ENCODE measurements at places on chromosomes 3 and 15.

- no peak for ATAC-seq
These were observed 231.8 kb downstream of the ROBO2 start for GRCh38 chr3:77271711-77272110.

- no peak for ATAC-seq
These were observed 132.1 kb downstream of the DOCK3 start for GRCh38 chr3:50806806-50807205.

- ATAC-seq = no peak
These were observed 71.3 kb downstream of the SMAD6 start for GRCh38 chr15:66773129-66773873.

DNA sequence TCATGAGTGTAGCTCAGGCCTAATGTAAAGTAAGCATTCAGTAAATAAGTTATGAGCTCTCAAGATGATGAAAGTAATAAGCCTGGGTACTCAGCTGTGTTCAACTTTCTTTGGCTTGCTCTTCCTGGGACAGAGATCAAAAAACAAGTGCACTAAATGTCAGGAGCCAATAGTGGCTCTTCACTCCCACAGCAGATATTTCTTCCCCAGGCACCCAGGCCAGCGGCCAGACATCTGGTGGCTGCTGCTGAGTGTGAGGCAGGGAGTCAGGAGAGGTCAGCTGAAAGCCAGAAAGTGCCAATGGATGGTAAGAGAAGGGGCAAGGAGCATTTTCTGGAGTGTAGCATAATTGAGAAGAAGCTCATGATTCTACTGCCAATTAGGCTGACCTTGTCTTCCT, 18.2 kb upstream of the ITGA11 start:
- no peak for ATAC-seq

- ATAC-seq = no peak
These were observed 230.0 kb upstream of the ST8SIA2 start for GRCh38 chr15:92163641-92164040.

- no peak for ATAC-seq
These were observed 54.2 kb downstream of the UBE2E1 start for GRCh38 chr3:23859839-23860382.

DNA sequence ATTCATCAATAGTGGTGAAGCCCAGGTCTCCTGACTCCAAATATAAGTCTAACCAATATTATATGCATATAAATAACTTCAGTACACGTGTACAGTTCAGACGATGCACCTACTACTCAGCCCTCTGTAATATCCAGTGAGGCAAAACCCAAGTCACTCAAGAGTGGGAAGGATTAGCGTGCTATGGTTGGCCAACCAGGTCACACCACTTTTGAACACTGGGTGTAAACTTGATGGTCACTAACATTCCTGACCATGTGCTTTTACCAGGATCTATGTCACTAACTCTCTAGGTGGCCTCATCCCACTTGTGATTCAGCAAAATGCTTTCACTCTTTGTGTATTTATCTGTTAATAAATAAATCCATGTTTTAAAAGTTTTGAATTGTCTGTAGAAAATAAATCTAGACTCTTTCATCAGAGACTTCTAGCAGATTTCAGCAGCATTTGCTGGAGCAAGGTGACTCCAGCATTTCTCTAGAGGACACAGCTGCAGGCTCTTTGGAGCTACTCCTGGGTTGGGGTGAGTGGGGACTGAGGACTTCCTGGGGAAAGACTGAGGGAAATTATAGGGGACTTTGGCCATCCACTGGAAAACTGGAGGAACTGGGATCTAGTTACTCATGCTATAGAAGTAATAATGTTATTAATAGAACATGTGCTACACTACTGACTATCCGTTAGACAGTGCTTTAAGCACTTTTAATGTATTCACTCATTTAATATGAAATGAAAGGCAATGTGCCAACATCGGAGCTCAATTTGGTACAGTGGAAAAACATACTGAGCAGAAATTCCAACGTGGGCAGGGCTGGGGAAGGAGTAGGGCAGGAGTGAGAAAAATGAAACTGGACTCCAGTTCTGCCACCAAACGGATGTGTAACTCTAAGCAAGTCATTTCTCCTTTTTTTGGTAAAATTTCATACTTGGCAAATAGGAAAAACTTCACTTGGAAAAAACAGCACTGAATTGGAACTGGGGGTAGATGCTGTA, 97.9 kb downstream of the RORA start:
- no peak for ATAC-seq

DNA sequence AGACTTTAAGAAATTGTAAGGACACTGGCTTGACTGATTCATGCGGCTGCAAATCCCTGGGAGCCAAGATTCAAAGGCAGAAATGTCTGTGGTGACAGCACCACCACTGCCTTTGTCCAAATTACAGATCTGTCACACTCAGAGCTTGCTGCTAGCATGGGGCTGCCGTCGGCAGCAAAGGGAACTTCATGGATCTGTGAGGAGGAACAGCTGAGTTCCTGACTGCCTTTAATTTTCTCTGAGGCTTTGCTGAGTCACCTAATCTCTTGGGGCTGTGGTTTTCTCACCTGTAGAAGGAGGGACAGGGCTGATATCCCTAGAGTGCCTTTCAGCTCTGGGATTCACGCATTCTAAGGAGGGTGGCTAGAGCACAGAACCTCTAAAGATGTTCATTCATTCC, 4.1 kb upstream of the PAK6 start:
- ATAC-seq = no peak

- ATAC-seq = peak; percentile 18
These were observed 45.0 kb downstream of the BCL2L10 start for GRCh38 chr15:52067545-52067926.

DNA sequence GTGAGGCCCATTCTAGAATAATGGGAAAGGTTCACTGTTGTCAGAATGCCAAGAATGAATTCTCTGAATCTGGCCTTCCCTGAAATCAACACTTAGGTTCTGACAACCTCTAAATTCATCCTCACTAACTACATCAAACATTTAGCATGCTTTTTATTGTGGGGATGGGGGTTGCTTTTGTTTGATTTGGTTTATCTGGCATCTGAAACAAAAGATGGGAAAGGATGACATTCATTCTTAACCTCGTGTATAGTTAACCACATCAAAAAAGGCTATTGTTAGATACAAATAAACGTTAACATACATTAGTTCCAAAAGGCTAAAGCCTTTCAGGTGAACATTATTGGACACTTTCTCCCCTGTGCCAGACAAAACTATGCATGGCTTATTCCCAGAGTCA, 357.3 kb downstream of the FHIT start:
- ATAC-seq = no peak

GRCh38 chr3:186467969-186468368, 76.2 kb downstream of the CRYGS start:
- ATAC-seq = no peak

- no peak for ATAC-seq
These were observed 43.1 kb upstream of the TP63 start for GRCh38 chr3:189588070-189588469.

All from activated T-helper 17 cell treated with anti-CD3 and anti-CD28 coated beads, Interleukin-2, amount 50 U/mL, for 72 hours (primary cell).